Sciatic nerve (tissue), 2 donors: ENCODE measurements at places on chromosomes 3 and 15.

- no peak for DNase-seq
These were observed 250.3 kb downstream of the MAGI1 start for GRCh38 chr3:65788461-65788860.

GRCh38 chr3:54822206-54822605 is 105.7 kb downstream of the LRTM1 start:
- DNase-seq, result no peak

GRCh38 chr3:42247576-42248027 is 18.4 kb downstream of the CCK start:
- no peak for DNase-seq

GRCh38 chr3:64150623-64151207 is 74.6 kb downstream of the PRICKLE2 start:
- no peak for DNase-seq

GRCh38 chr3:73419942-73420341 is 204.8 kb downstream of the PDZRN3 start:
- DNase-seq, result no peak
